ENCODE measurements at places on chromosomes 5 and 9.
A peak's percentile ranks its signal among the peaks of the same experiment; 100 is the strongest.

DNA sequence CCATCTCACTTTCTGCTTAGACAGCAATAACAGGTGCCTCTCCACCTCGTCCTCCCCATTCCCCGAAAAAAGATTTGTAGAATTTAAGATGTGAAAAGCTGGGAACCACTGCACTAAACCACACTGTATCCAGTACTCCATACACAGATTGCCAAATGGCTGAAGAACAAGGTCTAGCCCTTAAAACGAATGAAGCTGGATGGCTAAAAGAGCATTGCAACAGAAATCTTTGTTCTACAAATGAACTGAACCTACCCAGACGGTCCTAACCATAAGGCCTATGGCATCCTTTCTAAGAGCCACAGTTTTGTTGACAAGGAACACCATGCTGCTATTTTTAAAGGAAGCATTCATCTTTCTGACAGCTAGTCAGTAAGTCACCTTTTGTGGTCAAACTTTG is 152.3 kb downstream of the TTC39B start:
- DNase-seq: no peak

DNA sequence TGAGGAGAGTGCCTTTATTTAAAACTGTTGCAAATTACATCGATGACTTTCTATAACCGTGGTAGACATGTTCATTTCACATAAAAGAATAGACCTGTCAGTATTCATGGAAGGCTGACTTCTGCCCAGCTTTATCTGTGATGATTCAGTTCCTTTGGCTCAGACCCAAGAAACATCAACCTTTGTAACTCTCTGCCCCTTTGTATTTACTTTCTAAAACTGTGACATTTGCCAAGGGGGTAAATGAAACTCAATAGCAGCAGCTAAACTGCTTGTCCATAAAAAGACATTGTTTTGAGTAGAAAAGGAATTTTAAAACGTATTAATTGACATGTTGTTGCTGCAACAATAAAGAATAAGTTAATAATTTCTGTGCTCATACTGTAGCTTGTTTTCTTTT is 137.8 kb upstream of the ANKH start:
- no peak for DNase-seq

- no peak for DNase-seq
Observed at GRCh38 chr9:13165236-13165945, 114.1 kb downstream of the MPDZ start.

DNA sequence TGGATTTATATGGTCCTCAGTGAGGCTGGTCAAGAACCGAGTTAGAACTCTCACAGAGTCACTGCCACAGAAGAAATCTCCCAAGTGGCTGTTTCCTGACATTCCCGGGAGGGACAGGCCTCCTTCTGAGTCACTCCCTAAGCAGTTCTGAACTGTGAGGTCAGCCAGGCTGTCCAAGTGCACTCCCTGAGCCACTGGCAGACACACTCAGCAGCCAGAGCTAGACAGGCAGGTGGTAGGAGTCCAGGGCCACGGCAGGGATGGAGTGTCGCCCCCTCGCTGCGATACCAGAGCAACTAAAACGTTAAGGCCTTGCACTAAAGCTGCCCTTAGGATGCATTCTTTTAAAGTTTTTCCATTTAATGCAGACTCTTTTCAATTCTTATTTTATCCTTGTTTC is 3.4 kb downstream of the IL4 start:
- peak; percentile 31 for DNase-seq

DNA sequence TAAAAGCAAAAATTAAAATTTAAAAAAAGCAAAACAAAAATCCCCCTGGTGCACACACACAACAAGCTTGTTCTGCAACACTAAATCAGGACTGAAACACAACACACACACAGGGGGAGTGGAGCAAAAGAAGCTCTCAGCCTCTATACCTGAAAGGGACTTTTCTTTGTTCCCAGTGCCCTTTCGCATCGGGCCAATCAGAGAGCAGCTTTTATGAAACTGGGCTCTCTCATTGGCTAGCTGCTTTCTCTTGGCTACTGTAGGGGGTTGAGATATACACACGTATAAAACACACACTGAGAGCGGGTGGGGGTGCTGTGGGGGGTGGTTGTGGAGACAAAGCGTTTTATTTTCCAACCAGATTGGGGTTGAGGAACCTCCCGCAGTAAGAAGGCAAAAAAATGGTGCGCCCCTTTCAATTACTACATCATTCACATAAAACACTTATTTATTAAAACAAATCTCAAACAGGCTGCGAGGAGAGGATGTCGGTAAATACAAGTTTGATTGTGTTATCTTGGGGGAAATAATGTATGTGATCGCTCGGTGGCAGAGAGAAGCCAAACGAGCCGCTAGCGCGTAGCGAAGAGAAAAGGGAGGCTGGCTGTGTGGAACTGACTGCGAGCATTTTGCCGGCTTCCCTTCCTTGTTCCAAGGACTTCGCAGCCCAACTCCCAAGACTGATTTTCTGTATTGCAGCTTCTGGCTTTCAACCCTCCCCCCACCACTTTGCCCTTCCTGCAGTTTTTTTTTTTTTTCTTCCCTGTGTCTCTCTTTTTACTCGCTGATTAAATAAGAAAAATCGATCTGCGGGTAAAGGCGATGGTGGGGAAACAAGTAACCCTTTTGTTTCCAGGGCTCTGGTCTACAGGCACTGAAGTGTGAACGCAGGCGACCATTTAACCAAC is 2.5 kb upstream of the ZNF608 start:
- DNase-seq: peak; percentile 95

DNA sequence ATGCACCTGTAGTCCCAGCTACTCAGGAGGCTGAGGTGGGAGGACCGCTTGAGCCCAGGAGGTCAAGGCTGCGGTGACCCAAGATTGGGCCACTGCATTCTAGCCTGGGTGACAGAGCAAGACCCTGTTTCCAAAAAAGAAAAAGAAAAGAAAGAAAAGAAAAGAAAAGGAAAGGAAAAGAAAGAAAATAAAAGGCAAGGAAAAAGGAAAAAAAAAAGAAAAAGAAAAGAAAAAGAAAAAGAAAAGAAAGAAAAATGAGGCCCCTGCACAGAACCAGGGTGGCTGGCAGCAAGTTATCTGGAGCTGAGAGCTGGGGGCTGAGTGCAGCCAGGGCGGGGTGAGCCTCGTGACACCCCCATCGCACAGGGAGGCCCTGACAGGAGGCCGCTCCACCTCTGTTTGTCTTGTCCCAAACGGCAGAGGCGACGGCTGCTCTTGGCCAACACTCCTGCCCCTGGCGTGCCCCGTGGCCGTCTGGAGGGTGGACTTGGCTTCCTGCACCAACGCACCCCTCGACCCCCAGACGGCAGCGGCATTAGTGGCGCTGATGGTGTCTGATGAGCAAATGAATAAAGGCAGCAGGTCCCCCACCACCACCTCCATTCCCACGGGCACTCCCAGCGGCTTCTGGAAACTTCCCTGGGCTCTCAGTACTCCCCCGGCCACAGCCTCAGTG is 16.7 kb downstream of the EXD3 start:
- no peak for DNase-seq

DNA sequence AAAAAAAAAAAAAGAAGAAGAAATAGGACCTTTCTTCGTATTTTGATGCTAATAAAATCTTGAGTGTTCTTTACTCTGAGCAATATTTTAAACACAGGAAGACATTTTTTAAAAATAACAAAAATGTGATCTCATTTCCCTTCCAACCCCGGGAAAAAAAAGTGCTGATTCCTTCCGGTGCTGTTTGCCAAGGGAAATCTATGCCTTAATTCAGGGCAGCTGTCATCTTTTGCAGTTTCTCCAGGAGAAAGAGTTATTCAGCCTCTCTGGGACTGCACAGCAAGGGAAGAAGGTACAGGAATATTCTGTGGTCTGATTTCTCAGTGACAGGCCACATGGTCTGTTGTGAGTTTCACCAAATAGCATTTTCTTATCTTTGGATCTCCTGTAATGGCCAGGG is 291.9 kb upstream of the IRX1 start:
- no peak for DNase-seq

DNA sequence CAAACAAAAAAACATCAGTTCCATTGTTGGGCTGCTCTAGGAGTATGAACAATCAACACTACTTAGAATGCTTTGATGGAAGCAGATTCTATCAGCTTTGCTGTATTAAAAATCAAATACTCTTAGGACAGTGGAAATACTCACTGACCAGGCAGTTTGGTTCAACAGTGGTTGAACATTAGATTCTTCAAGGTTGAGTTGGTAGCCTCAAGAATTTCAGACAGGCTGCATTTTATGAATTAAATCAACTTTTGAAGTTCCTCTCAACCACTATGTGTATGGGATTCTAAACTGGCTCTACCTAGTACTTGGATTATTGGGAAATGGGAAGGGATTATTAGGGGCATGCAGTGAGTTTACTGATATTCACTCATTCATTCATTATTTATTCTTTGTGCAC is 35.0 kb downstream of the ACTBL2 start:
- DNase-seq: no peak

DNA sequence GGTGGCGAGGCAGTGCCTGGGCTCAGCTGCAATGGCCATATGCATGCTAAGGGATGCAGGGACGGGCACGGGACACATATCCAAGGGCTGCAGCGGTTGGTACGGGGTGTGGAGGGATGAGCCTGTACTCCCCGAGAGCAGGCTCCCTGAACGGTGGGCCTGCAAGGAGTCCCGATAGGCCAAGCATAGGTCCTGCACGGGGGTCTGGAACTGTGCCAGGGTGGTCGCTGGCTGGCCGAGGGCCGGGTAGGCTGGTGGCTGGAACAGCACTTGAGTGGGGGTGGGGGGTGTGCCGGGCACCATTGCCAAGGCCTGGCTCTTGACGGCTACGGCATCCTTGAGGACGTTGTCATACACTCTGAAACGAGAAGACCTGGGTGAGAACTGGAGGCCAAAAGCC is 24.1 kb downstream of the FABP6 start:
- no peak for DNase-seq

DNA sequence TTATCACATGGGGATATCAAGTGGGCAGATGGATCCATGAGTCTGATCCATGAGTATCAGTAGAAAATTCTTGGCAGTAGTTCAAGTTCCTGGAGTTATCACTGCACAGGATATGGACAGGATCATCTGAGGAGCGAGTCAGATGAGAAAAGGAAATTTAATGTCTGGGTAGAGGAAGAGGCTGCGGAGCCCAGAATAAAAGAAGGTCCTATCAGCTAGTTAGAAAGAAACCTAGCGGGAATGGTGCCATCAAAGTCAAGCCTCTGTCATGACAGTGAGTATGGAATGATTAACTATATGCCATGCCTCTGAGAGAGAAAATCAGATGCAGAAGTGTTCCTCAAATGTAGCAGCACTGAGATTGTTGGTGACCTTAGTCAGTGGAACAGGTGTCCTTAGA is 248.1 kb downstream of the PIK3R1 start:
- DNase-seq: no peak

DNA sequence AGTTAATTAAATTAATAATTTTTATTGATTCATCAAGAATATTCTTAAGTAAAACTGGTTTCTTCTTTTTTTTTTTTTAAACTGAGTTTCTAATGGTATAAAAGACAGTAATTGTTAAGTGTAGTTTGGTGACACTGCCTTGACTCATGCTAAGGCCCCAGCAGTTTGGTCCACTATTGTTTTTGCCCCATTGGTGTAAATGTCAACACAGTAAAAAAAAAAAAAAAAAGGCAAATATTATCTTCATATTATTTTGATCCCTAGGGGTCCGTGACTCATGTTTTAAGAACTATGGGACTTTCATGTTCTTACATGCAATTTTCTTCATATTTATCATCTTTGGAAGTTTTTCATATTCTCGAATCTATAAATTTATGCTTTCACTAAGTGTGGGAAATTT is 29.2 kb upstream of the JAK2 start:
- no peak for DNase-seq

DNA sequence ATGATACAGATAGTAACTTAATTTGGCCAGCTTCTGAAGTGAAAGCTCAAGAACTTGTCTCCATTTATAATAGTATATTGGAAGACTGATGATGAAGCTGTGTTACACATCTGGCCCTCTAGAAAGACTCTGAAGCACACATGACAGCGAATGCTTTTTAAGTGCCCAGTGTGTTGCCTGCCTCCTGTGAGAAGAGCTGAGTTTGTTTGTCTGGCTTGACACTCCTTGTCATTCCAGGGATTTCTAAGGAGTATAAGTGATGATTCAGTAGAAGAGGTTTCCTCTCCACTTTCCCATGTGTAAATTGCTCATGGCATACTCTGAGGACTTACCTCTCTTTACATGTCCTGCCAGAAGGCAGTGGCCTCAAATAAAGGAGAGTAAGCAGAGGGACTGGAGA is 30.4 kb upstream of the LRRTM2 start:
- DNase-seq: no peak

DNA sequence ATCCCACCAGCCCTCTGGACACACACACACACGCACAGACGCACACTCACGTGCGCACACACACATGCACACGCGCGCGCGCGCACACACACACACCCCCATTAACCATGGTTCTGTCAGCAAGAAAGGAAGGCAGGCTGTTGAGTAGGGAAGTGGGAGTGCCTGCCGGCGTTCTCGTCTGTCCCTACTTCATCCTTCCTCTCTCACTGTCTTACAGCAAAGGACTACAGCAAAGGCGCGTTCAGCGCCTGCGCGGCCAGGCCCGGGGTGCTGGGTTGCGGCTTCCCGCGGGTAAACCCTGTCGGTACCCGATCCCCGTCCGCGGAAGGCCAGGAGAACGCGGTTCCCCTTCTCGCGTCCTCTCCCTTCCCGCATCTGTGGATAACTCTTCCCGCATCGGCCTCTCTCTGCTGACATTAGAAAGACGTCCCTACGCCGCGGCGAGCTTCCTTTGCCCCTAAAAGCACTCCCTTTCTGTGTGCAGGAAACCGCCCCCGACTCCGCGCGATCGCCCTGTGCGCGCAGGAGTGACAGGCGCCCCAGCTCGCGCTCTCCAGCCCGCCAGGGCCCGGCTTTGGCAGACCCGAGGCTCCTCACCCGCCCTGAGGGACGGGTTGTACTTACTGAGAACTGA is 219.2 kb downstream of the AGTPBP1 start:
- DNase-seq: peak; percentile 77

- DNase-seq: no peak
Observed at GRCh38 chr5:96257904-96258303, 175.1 kb downstream of the PCSK1 start.

DNA sequence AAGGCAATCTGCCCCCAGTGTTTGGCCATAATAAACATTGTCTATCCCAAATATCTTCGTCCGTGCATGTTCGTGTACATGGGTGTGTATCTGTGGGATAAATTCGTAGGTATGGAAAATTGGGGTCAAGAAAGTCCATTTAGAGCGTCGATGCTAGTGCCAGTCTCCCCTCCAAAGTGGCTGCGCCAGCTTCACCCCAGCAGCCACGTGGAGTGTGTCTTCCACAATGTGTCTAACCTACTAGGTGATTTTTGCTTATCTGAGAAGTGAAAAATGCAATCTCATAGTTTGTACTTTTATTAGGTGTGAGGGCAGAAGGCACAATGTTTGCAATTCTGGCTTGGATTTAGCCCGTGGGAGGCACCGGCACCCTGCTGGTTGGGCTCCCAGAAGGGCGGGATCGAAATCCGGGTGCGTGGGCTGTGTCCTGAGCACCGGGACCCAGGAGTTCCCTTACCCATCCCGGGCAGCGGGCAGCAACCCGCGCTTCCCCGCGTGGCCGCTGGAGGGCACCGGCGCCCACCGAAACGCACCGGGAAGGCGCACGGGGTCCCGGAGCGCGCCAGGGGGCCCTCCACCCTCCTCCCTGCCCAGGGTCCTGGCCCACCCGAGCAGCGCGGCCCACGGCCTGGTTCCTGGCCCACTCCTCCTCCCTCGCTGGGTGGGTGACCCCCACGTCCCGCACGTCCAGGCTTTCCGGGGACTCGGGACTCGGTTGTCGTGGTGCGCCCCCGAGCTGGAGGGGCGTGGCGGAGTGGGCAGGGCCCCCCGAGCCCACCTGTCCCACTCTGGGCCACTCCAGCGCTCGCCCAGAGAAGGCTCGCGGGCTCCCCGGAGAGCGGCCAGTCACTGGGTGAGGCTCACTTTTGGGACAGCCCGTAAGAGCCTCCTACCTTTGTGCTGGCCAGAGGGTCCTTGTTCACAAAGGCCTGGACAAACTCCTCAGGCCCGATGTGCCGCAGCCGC is 55.4 kb upstream of the RNF130 start:
- peak; percentile 57 for DNase-seq
